Anterior cingulate cortex (tissue), 58 donors: ENCODE measurements at places on chromosomes 12 and 14.

GRCh38 chr14:75069811-75070145 lies 337 bp downstream of the ZC2HC1C start:
- no peak for DNase-seq

DNA sequence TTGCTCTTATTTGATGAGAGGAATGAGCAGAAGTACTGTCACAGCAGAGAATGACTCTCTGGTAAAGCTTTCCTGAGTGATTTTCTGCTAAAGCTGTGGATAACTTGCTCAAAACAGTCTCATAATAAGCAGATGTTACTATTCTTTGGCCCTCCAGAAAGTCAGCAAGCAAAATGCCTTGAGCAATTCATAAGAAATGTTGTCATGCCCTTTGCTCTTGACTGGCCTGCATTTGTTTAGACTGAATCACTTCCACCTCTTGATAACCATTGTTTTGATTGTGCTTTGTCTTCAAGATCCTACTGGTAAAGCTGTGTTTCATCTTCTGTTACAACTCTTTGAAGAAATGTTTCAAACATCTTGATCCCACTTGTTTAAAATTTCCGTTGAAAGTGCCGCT lies 457.9 kb upstream of the FOXG1 start:
- no peak for DNase-seq

DNA sequence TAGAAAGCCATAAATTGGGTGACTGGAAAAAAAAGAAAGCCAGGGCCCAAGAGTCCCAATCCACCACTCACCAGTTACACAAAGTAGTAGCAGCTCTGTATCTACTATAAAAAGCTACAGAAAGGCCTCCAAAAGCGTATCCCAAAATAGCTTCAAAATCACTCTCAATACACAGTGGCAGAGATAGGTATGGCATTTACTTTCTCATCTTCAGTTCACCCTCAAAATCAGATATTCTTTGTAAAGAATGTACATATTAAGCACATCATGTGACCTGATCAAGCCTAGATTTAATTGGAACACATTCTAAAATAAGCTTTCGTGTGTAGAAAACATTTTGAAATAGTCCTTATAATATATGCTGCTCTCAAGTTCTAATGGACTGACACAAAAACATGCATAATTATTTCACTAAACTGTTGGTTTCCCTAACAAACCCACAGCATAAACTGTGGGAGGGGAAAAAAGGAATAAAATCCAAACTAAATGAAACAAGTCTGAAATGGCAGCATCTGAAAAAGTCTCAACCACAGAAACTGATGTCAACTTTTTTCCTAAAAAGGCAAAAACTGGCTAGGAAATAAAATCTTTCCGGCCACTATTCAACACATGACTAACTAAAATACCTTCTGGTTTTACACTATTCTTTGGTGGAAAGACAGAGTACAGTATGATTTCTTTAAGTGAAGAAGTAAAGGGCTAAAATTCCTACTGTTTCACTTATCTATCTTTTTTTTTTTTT lies 25.9 kb downstream of the UBE2N start:
- no peak for DNase-seq

- DNase-seq = no peak
These were observed 1.6 kb upstream of the TAPBPL start for GRCh38 chr12:6450091-6450868.

- peak; percentile 36 for DNase-seq
These were observed 39.0 kb downstream of the RNF34 start for GRCh38 chr12:121438905-121439304.

- DNase-seq = no peak
These were observed 37.8 kb upstream of the ATP2A2 start for GRCh38 chr12:110243227-110243626.
